Stimulated activated CD4-positive, alpha-beta T cell treated with anti-CD3 and anti-CD28 coated beads, Interleukin-15, amount 100 ng/mL, for 48 hours (primary cell): ENCODE measurements at places on chromosomes 12 and 14.

DNA sequence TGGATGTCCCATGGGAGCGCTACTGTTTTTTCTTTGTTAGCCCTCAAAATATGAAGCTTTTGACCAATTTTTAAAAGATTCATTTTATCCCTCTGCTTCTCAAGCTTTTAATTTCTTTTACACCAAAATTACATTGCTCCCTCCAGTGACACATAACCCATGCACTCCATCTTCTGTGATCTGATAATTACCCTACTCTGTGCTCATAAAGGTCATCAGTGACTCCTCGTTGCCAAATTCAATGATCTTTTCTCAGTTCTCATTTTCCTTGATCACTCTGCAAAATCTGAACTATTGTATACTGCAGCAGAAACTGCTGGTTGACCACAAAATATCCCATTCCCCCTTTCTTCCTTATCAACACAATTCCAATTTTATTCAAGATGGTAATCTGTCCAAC is 8.7 kb upstream of the PTGDR start:
- no peak for DNase-seq

GRCh38 chr14:53193193-53193592 is 40.1 kb upstream of the DDHD1 start:
- no peak for DNase-seq

- DNase-seq: no peak
Measured at GRCh38 chr14:34027990-34028495, 77.2 kb upstream of the EGLN3 start.

DNA sequence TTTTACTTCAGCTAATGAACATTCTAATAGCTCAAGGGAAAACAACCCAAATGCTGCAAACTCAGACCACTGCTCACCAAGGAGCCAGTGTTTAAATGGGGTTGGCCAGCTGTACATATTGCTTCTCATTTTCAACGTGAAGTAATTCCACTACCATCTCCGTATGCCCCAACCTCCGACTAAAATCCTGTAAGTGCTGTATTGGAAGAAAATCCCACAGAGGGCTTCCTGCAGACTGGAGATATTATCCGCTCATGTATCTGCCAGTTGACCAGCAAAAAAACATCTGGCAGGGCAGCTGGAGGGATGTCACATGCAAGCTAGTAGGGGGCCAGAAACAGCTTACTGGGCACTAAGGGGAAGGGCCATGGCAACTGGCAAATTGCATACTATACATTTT is 485.0 kb downstream of the SNAPC1 start:
- no peak for DNase-seq

GRCh38 chr12:13218641-13219040 is 22.1 kb downstream of the EMP1 start:
- DNase-seq: no peak

DNA sequence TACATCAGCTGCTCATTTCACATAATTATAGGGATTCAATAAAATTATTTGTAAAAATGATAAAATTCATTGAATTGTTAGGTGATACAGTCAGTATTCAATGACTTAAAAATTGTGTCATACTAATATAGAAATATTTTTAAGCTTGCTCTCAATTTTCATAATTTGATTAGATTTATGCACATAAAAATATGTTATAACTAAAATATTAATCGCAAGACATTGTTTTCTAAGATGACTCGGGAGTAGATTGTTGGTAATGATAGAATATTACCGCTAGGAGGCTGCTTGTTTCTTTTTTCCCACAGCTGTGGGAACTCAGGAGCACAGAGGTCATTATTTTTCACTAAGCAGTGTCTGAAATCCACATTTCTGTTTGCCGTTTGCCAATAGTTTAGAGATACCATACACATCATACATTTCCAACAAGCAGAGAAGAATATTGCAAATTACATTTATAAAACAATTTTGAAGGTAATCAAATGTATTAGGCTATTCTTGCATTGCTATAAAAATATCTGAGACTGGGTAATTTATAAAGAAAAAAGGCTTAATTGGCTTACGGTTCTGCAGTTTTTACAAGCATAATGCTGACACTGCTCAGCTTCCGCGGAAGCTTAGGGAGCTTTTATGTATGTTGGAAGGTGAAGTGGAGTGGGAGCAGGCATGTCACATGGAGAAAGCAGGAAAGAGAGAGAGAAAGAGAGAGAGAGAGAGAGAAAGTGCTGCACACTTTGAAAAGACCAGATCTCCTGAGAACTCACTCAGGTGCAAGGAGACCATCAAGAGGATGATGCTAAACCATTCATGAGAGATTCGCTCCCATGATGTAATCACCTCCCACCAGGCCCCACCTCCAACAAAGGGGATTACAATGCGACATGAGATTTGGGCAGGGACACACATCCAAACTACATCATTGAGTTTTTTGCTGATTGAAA is 9.2 kb downstream of the CD69 start:
- DNase-seq: no peak

DNA sequence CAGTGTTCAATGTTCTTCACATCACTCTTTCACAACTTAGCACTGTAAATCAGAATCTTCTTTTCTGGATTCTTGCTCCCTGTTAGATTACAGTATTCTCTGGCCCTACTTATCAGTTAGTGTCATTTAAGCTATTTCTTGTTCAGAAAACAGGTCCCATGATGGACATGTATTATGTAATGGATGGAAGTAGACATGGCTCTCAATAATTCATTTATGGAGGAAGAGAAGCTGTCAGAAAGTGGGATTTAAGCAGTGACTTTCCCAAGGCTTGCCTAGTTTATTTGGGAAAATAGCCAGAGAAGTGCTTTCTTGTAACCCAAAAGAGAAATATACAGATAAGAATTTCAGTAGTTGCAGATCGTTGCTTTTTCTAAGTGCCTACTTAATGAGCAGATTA is 1.6 kb downstream of the ERC1 start:
- DNase-seq: no peak

DNA sequence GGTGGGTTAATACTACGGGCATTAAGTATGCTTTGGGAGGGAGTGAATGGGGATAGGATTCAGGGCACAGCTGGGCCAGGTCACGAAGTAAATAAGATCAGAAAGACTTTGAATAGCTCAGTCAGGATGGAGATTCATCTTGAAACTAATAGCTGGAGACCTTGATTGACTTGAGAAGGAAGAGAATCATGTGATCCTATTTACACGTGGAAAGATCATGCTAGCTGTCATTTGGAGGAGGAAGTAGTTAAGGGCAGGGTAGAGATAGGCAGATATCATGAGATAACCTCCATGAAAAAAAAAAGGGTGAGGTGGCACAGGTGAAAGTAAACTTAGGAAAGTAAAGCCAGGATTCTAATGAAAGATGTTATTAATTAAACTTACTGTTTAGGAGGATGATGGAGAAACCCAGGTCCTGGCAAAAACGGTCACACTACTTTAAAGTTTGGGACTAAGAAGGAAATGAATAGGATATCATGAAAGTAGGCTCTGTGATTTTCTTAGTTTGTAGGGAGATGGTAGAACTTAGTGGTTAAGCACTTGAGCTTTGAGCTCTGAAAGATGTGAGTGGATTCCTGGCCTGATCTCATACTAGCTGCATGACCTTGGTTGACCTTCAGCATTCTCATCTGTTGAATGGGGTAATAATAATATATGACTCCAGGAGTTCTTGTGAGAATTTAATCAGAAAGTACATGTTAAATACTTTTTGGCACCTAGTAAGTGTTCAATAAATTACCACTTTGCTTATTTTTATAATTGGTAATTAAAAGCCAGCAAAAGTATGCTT is 439.0 kb downstream of the NRXN3 start:
- no peak for DNase-seq

DNA sequence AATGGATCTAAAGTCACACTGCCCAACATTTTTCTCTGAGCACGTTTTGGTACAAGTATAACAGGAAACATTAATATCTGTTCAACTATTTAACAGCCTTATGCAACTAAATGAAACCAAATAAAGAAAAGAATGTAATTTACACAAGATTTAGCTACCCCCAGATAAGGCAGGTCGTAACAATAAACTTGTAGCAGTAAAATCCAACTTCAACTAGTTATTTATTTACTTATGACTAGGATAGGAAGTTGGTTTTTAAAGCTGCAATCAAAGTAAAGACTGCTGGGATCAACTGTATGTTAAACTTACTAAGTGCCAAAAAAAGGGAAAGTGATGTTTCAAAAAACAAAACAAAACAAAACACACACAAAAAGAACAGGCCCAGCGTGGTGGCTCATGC is 30.9 kb downstream of the FERMT2 start:
- DNase-seq: no peak

DNA sequence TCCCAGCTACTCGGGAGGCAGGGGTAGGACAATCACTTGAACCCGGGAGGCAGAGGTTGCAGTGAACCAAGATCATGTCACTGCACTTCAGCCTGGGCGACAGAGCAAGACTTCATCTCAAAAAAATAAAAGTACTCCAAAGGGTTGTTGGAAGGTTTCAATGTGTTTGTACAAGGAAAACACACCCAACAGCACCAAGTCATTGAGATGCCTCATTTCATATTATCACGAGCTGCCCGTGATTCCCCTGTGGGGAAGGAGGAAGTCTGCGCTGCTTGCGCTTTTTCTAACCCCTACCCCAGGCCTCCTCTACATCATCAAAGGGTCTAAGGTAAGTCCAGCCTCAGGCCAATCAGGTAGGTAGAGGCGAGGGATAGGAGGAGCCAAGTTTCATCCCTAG is 73.6 kb downstream of the KDM2B start:
- DNase-seq: no peak

DNA sequence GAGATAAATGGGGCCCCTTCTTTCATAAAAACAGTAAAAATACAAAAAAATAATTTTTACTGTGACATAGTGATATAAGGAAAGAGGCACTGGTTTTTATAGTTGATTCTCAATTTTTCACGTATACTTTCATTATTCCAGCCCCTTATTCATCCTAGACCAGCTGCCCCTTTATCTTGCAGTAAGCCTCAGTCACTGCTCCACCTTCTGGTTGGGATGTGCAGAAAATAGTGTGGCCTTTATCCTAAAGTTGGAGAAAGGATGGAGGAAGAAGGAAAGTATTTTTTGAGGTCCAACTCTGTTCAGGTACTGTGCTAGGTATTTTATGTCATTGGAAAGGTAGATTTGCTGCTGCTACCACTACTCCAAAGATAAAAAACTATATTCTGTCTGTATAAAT is 172.7 kb downstream of the ANO6 start:
- DNase-seq: no peak

DNA sequence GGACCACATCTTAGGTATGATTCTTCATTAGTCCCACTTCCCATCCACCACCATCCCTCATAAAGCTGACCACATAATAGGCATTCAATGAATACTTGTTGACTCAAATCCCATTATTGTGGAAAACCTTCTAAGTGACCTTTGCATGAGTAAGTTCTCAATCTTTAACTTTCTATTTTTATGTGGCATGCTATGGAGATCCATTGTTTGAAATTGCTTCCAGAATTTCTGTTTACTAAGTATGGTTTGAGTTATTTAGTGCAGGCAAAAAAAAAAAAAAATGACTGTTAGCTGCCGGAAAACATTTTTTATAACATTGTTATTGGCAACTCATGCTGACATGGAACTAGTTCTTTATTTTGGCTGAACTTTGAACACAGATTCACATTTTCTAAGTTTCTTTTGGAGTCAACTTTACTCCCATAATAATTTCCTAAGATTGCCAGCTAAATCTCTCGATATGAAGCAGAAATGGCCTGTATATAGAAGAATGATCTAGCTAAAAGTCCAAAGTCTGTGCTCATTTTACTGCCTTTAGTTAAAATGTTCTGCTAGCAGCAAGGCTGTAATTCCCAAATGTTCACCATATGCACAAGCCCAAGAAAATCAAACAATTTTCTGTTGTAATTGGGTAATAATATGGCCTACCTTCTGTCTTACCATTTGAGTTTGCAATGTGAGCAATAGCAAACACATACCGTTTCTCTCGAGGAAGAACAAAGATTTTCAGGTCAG is 77.9 kb downstream of the PTGER2 start:
- DNase-seq: no peak

DNA sequence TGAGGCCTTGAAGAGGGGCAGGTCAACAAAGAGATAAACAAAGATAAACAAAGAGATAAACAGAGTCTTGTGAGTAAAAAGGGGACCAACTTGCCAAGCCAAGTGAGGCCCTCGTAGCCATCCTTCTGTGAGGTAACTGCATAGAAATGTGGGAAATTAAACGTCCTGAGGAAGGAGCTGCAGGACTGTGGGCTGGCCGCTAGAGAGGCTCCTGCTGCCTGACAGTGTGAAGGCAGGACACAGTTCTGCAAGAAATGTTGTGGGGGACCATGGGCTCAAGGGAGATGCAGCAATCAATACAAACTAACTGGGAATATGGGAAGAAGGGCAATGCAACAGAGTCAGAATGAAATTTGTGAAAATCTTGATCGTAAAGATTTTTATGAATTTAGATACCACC is 91.9 kb downstream of the SLC8A3 start:
- no peak for DNase-seq

GRCh38 chr12:4025181-4026019 is 152.2 kb upstream of the PARP11 start:
- DNase-seq: no peak

GRCh38 chr12:102571889-102572288 is 91.5 kb upstream of the IGF1 start:
- no peak for DNase-seq

DNA sequence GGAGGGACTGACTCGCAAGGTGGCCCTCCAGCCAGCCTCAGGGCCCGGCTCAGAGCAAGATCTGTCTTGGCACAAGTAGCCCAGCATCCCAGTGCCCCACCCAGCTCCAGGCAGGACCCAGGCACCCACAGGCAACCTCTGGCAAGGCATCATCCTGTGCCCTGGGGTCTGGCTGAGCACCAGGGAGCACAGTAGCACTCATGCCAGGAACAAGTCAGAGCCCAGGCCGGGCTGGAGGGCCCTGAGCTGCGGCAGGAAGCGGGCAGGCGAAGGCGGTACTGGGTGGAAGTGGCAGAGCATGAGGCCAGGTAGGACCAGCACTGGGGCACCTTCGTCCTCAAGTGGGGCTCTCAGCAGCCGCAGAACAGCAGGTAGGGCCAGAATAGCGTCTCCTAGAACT is 5.2 kb upstream of the DIO3 start:
- no peak for DNase-seq

DNA sequence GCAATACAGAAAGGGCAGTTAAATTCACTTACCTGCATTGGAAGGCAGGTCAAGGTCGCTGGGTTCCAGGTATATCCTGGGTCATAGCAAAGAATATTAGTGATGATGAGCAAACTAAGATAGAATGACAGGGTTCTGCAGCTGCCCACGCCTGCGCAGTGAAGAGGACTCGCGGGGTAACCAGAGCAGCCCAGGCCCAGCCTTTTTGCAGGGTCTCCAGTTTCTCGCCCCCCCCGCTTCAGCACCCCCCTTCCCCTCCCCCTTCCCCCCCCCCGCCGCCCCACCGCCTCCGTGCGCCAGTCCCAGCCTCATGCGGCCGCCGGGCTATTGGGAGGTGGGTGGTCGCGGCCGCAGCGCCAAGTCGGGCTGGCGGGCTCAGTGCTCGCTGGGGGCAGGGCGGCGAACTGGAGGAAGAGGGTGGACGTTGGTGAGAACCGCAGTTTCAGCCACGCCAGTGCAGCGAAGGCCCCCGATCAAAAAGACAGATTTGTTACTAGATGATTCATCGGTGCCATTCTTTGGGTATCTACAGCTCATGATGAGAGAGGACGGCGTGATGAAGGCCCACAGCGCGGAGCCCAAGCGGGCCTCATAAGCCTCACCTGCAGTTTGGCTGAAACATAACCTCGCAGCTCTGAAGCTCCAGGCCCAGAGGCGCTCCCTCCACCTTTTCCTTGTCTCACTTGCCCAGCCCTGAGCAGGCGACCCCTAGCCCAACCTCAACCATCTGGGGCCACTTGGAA is 20.2 kb downstream of the SLC2A3 start:
- DNase-seq: no peak

GRCh38 chr12:7498809-7499208 is 4.8 kb downstream of the CD163 start:
- no peak for DNase-seq

- DNase-seq: no peak
Measured at GRCh38 chr12:32205731-32206130, 99.1 kb downstream of the BICD1 start.
